ENCODE measurements at places on chromosomes 16 and 17.

DNA sequence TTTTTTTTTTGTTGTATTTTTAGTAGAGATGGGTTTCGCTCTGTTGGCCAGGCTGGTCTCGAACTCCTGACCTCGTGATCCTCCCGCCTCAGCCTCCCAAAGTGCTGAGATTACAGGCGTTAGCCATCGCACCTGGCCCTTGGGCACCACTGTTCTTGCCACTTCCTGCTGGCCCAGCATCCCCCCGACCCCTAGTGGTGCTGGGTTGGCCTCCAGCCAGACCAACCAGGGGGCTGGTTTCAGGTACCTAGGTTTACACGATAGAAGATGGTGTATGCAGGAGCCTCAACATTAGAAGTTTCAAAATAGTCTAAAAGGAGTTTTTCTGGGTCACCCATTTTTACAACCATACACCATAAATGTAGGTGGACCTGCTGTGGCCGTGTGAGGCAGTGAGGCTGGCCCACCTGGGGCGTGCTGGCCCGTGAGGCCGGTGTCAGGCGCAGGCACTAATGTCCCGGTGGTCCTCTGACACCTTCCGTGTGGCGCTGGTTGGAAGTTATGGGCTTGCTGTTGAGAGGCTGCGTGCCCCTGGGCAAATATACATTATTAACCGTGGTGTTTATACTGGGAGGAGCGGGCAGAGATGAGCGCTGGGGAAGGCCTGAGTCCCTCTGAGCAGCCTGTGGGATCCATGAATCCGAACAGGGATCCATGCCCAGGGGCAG is 43.5 kb downstream of the CFAP20 start:
- no peak for DNase-seq

DNA sequence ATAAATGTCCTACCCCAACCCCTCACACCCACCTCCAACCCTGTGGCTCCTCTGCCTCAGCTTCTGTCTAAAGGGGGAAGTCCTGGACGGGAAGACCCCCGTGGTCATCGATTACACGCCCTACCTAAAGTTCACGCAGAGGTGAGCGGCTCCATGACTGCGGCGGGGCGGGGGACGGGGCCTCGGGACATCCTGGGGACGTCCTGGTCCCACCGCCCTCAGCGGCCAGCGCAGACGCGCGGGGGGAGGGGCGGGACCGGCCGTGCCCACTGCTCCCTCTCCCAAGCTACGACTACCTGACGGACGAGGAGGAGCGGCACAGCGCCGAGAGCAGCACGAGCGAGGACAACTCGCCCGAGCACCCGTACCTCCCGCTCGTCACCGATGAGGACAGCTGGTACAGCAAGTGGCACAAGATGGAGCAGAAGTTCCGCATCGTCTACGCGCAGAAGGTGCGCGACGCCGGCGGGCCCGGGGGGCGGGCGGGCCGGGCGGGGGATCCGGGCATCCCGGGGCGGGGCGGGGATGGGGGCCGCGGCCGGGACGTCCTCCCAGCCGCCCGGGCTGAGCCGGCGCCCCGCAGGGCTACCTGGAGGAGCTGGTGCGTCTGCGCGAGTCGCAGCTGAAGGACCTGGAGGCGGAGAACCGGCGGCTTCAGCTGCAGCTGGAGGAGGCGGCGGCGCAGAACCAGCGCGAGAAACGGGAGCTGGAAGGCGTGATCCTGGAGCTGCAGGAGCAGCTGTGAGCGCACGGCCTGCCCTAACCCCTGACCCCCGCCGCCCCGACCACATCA is 6.7 kb downstream of the RUNDC3A start:
- no peak for DNase-seq

DNA sequence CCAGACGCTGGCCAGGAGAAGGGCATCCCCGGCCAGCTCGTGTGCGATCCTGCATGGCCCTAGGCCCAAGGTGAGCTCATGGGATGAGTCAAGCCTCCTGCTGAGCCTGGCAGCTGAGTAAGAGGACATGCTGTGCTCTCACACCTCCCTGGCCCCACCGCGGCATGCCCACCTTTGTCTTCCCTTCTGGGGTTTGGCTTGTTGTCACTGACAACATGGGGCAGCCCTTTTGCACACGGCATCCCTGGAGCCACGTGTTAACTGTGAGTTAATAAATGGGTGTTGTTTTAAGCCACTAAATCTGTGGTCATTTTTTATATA is 8.9 kb upstream of the TNS4 start:
- DNase-seq = peak; percentile 79

- no peak for DNase-seq
These were observed 363.1 kb upstream of the EEF2KMT start for GRCh38 chr16:5460701-5461100.
